ENCODE measurements at places on chromosomes 2 and 18.

- no peak for DNase-seq
Observed at GRCh38 chr18:48201337-48202005, 207.7 kb downstream of the ZBTB7C start.

- DNase-seq: no peak
Observed at GRCh38 chr2:30239986-30240752, 8.8 kb downstream of the LBH start.

DNA sequence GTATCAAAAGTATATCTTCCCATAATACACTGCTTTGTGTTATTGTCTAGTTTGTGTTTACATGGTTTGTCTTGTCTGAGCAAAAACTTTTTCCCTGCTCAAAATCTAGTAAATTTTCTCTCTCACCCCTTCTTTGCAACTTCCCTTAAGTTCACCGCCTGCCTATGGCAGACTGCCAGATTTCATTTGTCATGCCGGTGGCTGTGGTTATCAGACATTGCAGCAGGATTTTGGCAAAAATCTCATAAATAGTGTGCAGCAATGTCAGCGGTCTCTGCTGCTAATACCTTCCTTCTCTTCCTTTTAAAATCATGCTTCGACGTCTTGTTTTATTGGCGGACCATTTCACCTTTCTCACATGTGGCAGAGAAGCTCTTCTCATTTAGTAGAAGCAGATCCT is 45.6 kb upstream of the TMEM178A start:
- DNase-seq: no peak

DNA sequence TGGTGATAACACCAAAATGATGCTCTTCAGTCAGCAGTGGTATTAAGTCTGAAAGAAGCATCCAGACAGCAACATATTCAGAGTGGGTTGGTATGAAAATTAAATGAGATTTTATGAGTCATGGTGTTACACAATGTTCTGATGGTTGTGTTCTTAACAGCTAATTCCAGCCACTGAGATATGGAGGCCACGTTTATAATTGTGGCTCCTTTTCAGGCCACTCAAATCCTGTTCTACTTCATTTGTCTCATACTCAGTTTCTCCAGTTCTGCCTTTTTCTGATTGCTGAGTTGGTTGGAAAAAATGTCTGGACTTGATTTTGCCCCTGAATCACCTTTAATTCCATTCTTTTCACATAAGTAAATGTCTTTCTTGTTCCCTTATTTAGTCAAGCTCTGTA is 162.7 kb upstream of the COL3A1 start:
- no peak for DNase-seq

- no peak for DNase-seq
Observed at GRCh38 chr2:12284487-12284886, 432.2 kb upstream of the TRIB2 start.

DNA sequence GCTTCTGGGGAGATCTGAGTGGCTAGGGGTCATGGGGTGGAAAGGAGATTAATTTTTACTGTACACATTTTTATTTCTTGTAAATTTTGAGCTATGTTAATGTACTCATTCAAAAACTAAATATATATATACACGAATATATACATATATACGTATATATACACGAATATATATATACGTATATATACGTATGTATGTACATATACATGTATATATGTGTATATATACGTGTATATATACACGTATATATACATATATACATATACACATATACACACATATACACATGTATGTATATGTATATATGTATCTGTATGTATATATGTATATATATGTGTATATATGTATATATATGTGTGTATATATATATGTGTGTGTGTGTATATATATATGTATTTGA is 3.0 kb upstream of the FHL2 start:
- DNase-seq: no peak

GRCh38 chr2:205357732-205358131 is 324.6 kb upstream of the NRP2 start:
- DNase-seq: no peak

DNA sequence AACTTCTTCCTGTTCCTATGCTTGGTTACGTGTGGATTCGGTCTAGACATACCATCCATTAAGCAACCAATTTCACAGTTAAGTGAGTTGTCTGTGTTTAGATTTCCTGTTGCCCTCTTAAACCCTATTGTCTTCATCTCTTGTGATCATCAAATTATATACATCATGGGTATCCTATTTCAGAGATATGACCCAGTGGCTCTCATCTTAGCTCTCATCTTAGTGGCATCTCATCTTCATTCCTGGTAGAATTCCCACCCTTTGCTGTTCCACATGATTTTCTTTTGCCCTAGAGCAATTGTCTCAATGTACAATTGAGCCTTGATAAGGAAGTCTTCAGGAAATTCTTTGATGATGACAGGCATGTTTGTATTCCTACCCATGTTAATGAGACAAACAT is 29.4 kb upstream of the FN1 start:
- DNase-seq: no peak

GRCh38 chr2:54595999-54596902 is 127.2 kb upstream of the EML6 start:
- DNase-seq: no peak

DNA sequence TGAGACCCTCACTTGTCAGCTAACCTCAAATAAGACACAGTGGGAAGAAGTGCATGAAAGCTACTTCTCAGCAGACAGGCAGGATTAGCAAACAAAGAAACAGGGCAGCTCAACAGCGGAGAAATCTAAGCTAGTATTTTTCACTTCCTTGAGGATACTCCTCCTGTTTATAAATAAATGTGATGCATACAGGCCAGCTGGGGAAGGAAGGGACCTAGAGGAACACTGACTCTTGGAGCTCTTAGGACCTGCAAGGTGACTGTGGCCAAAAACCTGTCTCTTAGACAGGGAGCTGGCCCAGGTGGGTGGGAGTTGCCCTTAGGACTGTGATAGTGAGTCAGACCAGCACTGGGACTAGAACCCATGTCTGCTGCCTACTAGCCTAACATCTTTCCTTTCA is 4.8 kb downstream of the REEP1 start:
- DNase-seq: no peak

DNA sequence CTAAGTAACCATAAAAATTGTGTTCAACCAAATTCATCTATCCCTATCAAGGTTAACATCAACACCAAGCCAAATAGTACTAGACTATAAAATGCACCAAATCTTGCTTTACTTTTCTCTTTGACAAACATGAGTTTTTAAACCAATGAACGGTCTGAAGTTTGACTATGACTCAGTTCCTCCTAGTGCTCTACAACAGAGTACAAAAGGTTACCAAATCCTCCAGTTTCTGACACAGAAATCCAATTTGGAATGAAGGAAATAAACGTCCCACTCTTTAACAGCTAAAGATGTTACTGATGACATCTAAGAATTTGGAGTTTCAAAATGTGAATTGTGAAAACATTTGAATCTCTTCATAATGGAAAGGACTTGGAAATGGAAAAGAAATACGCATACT is 11.8 kb upstream of the ACVR1 start:
- DNase-seq: no peak

- no peak for DNase-seq
Observed at GRCh38 chr2:240391111-240392051, 44.1 kb upstream of the GPC1 start.

- DNase-seq: no peak
Observed at GRCh38 chr2:232348936-232349335, 29.6 kb upstream of the ALPP start.

DNA sequence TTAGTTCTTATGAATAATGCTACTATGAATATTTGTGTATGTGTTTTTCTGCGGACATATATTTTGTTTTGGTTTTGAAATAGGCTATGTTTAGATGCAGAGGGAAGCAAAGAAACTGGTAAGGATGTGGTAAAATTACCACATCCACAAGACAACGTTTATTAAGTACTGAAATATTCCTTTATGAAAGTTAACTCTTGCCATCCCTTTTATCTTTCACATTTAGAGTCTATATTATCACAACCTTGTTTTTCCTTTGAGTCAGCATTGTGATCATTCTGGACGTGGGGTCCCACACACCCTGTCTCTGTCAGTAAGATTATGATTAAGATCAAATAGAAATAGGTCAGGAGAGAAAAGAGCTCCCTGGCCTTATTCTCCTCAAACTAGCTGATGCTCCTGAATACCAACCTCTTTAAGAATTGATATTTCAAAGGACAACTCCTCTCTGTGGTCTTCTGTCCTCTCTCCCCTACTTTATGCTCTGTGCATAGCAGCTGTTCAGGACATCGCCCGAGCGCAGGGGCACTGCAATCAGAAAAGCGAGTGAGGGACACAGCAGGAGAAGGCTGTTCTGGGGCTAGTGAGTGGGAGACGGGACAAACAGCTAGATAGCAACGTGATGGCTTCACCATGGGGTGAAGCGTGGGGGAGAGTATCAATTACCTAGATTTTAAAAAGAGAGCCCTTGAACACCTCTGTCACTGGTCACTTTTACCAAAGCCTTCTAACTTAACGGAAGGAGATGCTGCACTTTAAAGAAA is 12.2 kb downstream of the METAP1D start:
- DNase-seq: no peak

DNA sequence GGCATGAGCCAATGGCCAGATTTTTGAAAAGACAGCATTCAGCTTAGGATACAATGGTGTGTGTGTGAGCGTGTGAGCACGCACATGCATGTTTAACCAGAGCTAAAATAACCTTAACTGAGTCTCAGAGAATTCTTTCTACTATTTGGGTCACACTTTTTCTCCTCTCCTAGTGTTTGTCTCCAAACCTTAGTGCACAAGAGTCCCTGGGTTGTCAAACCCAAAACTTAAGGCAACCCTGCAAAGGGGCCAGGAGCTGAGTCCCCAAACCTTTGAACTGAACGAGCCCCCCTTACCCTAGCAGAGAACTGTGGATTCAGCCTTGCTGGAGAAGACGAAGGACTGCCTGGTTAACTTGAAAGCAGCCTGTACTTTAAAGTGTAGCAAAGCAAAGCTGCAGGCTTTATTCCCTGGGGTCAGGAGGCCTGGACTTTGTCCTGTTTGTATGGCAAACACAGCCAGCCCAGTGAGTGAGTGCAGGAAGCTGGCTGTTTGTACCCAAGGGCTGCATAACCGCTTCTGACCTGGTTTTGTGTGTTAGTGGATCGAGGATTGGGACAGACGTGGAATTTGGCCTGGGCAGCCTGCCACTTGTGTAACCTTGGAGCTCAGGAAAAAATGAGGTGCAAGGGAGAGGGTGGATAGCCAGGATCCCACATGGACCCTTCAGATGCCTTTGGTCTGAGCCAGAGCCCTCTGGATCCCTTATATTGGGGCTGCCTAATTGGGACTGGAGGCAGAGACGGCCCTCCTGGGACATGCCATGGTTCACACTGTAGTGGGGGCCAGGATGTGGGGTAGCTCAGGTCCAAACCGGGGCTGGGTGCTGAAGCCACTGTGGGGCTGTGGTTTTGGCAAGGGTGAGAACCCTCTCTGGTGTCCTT is 6.4 kb upstream of the PSMD1 start:
- no peak for DNase-seq

DNA sequence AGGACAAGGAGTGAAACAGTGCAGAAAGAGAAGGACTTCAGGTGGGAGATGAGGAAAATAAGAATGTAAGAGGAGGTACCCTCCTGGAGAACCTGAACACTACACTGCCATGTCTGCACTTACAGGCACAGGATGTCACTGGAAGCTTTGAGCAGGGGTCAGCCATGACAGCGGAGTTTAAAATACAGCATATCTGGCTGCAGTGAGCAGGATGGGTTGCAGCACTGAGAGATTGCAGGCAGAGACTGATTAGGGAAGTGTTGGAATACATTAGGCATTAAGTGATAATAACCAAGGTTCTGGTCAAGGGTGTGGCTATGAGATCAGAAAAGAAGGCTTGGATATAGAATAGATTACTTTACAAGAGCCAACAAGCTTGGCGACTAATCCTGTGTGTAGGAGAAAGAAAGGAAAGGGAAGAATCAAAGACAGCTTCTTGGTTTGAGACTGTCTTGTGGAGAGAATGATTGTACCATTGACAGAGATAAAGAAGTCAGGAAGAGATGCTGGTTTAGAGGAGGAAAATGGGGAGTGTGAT is 171.1 kb upstream of the RBMS1 start:
- no peak for DNase-seq

DNA sequence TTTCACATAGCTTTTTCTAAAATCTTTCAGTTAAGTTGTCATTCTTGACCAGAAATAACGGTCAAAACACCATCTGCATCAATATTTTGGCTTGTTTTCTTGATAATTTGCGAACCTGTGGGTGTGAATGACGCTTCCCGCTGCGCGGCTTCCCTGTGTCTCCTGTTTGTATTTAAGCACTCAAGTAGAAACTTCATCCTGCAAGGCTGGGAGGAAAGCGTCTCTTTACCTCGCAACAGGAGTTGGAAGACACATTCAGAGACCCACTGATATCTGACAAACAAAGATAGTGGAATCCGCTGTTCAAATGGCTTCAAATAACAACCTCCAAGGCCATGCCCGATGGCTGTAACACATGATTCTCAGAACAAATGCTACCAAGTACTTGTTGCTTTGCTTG is 704.9 kb downstream of the DCDC2C start:
- DNase-seq: peak; percentile 44

DNA sequence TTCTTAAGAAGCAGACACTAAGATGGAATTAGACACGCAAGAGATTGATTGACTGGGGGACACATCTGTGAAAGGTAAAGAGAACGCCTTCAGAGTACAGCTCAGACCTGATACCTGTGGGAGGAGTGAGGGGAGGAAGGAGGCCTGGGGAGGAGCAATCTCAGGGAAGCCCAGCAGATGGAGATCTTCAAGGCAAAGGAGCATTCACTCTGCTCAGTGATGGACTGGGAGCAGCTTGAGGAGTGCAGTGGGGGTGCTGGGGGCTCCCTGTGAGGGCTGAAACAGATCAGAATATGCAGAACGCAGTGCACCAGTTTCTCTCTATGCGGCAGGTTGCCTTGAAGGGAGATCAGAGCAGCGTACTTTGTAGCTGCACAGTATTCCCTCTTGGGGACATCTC is 103.7 kb upstream of the ATP8B1 start:
- DNase-seq: no peak

All from neuronal stem cell (in vitro differentiated cells).